Hepatic stellate cell (primary cell): ENCODE measurements at places on chromosomes 4 and X.

- no peak for DNase-seq
Observed at GRCh38 chrX:54271664-54272063, 86.2 kb downstream of the WNK3 start.

- no peak for DNase-seq
Observed at GRCh38 chr4:66376396-66376795, 706.1 kb upstream of the EPHA5 start.

DNA sequence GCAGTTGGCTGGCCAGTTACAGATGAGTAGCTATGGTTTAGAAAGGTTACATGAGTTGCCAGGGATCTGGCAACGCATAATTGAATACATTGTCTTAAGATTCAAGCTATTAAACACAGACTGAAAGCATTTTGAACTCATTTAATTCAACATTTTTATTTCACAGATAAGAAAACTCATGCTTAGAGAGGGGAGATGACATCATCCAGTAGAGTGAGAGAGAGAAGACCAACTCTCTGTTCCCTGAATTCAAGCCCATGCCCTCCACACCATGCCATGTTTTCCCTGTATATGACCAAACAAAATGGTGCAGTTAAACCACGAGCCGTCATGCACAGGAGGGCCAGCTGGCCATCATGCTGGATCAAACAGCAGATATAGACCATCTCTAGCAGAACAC lies 22.6 kb downstream of the SNCA start:
- no peak for DNase-seq

GRCh38 chr4:3305610-3306371 lies 13.0 kb downstream of the RGS12 start:
- no peak for DNase-seq

DNA sequence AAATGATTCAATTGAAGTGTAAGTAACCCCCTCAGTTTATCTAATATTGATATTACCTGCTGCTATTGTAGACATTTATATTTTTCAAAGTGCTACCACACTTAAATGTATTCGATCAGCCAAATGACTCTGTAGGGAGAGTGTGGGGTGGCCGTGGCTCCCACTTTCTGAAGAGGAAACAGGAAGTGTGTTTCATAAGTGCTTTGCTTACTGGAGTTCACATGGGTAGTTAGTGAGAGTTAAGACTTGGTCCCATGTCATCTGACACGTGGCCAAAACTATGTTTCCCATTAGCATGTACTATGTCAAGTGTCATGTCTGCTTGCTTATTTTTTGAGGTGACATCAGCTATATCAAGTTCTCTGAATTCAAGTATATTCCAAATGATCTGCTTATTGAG lies 308.1 kb upstream of the GATB start:
- no peak for DNase-seq

GRCh38 chrX:66360894-66361293 lies 196.8 kb downstream of the HEPH start:
- DNase-seq: no peak

GRCh38 chrX:136210243-136210642 lies 41.0 kb downstream of the MAP7D3 start:
- DNase-seq: no peak
